NCI-H2081 treated with DMSO at 0.1 percent for 48 hours (cell line): ENCODE measurements at places on chromosomes 4 and X.

- no peak for DNase-seq
Observed at GRCh38 chrX:55908661-55909212, 191.2 kb downstream of the RRAGB start.

- no peak for DNase-seq
Observed at GRCh38 chrX:47093248-47093647, 15.0 kb downstream of the RGN start.

- DNase-seq = no peak
Observed at GRCh38 chr4:169689681-169690080, 68.1 kb downstream of the HPF1 start.

DNA sequence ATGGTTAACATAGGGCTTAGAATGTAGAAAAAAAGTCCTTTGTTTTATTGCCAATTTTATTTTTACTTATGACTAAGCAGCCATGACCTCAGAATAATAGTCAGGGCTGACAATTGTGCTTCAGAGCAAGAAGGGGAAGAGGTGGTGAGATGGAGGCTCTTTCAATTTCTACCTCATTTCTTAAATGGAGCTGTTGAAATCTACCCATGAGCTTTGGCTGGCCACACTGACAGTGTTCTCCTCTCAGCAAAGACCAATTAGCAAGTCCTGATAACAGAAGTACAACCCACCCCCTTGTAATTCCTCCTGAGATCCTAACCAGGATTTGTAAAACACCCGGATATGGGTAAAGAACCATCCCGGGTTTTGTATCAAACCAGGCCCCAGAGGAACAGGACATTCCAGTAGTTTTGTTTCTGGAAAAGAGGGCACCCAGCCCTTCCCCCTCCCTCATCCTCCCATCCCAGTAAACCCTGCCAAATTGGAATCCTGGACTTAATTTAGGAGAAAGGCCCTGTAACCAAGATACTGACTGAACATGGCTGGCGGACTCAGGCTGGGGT lies at the start of gene HEPH:
HEPH (plus strand) TSS at position 399 of the 563 bp plus-strand sequence. CDS start 6,324 bp downstream, outside the sequence.
- no peak for DNase-seq

GRCh38 chr4:3676196-3676595 lies 90.0 kb upstream of the ADRA2C start:
- no peak for DNase-seq

GRCh38 chr4:11843340-11843739 lies 414.6 kb upstream of the HS3ST1 start:
- no peak for DNase-seq

- no peak for DNase-seq
Observed at GRCh38 chrX:9141496-9141895, 107.6 kb upstream of the FAM9B start.

DNA sequence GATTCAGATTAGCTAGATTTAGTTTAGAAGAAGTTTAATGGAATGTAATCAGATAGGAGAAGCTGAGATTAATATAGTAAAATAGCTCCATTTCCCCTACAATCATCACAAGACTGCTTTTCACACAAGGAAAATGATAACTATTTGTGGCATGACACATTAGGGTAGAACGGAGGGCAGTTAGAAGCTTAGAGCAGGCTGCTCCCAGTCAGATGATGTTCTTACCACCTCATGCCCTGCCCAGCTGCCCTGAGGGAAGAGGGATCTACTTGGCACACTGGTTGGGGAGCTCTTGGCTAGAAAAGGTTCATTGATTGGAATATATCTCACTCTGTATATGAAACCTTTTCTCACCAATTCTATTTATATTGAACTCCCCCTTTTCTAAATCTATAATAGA lies 180.7 kb upstream of the IL15 start:
- DNase-seq = no peak
